Epithelial cell of proximal tubule (primary cell): ENCODE measurements at places on chromosomes 5 and 9. TPM values are rescaled to one million over a fixed set of nuclear protein-coding genes. Genes with fewer than 3 reads are reported as not detected.

The DIPK1B gene
- 11.4 and 20.3 TPM in 2 replicates for total RNA-seq

DNA sequence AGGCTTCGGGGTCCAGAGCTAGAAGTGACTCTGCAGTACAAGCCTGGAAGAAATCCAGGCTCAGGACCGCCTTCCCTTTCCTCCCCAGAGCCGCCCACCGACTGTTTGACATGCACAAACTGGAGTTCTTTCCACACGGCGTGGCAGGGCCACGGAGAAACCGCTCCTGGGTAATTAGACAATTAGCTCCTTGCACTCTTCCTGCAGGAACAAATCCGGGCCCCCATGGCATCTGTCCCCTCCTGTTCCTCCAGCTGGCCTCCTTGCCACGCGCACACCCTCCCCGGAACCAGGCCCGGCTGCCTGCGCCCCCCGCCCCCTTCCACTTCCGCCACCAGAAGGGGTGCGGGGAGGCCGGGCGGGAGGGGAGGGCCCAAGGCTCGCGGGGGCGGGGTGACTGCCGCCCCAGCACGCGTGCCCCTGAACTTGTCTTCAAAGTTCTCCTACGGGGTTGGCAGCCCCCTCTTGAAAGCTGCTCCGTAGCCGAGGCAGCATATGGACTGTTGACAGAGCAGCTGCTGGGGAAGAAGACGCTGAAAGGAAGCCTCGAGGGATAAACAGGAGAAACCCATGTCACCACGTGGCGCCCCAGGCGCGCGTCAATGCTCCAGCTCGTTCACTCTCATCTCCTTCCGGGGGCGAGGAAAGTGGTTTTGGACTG is 74.3 kb downstream of the SEC61B start:
- DNase-seq, result no peak

The TAF1L gene
- total RNA-seq, result under 0.01 TPM in 1 of 2 replicates, not detected in the other

DNA sequence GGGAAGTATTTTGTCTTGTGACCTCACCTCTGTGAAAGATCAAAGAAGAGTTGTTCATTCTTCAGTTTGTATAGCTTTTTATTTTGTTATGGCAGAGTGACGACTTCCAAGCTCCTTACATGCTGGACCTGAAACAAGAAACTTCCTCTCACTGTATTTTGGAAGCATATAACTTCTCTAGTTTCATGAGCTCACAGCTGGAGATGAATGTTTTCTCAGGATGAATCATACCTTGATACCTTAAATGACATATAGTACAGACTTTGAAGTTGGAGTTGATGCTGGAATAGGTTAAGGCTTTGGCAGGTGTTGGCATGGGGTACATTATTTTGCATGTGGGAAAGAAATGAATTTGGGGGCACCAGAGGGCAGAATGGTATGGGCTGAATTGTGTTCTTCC is 112.5 kb downstream of the SLC25A46 start:
- no peak for DNase-seq
